ENCODE measurements at places on chromosomes 5 and 9.

- no peak for DNase-seq
Observed at GRCh38 chr5:53820119-53820801, 259.8 kb downstream of the NDUFS4 start.

GRCh38 chr9:93945400-93946337 is 9.5 kb downstream of the BARX1 start:
- no peak for DNase-seq

DNA sequence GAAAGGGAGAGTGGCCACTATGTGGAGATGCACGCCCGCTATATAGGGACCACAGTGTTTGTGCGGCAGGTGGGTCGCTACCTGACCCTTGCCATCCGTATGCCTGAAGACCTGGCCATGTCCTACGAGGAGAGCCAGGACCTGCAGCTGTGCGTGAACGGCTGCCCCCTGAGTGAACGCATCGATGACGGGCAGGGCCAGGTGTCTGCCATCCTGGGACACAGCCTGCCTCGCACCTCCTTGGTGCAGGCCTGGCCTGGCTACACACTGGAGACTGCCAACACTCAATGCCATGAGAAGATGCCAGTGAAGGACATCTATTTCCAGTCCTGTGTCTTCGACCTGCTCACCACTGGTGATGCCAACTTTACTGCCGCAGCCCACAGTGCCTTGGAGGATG is 19.8 kb downstream of the RGMB start:
- no peak for DNase-seq

DNA sequence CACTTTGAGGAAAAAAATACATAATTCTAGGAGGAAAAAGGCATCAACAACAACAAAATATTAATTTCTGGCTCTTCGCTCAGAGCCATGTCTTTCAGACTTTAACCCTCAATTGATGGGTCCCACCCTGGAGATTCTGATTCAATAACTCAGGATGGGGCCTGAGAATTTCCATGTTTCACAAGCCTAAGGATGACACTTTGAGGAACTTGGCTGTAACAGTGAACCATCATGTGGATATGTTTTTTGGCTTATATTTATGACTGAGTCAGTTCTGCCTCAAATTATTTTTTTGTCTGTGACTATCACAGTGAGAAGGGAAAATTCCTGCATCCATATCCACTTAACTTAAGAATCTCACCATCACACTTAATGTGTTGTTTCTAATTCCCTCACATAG is 504.6 kb downstream of the RASEF start:
- DNase-seq: no peak

DNA sequence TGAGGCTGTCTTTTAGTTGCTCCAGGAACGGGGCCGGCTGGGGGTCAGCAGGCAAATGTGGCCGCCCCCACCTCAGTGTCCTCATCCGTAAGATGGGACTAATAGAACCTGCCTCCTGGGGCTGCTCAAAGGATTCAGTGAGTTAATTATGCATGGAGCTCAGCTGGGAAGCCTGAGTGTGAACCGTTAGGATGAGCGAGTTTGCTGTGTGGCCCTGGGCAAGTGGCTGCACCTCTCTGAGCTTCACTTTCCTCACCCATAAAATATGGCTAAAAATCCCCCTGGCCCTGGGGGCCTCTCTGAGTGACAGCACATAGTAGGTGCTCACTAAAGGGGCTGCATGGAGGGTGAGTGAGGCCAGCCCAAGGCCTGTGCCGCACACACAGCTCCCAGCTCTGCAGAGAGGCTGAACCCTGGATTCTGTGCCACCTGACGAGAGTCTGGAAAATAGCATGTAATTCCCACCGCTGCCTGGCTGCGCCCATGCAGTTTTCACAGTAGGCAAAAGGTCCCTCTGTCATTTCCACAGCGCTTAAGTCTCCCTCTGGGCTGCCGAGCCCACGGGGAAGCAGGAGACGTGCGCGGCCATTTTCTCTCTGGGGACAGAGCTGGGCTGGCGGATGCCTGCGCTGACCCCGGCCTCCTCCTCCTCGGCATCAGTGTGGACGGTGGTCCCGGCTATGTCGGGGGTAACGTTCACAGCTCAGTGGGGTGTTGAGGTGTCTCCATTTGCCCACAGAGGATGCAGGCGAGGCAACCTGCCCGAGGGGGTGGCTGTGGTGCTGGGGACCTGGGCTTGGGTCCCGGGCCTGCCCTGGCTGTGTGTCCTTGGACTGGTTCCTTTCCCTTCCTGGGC is 18.2 kb downstream of the ASS1 start:
- DNase-seq: no peak

- DNase-seq: no peak
Observed at GRCh38 chr5:139893873-139894272, 98.3 kb downstream of the PSD2 start.

DNA sequence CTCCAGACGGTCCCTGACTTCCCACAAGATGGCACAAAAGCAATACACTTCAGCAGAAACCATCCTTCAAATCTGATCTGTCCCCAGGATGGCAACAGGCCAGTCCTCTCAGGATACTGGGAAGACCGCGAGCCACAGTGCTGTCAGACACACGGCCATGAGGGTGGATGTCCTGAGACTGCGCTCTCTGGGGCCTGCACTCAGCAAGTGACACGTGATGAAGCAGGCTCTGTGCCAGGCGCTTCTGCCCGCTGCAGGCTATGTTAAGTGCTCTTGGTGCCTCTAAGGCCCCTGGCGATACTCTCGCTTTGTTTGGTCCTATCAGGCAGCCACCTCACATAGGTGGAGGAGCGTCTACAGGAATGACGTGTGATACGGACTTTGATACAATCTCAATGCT is 7.1 kb downstream of the BRD9 start:
- no peak for DNase-seq

- DNase-seq: no peak
Observed at GRCh38 chr5:156706631-156707030, 143.5 kb upstream of the PPP1R2B start.

DNA sequence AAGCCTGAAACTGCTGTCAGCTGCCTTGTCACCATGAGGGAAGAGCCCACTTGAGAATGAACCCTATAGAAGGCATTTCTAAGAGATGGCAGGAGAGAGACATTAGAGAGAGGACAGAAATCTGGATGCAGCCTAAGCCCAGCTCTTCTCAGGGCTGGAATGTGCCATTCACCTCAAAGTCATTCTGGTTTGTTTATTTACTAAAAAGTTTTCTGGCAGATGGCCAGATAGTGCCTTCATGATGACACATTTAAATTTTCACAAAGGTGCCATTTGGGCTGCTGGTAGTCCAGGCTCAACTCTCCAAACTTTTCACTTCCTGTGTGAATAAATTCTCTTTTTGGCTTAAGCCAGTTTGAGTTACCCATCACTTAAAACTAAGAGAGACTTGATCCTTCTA is 144.6 kb upstream of the ZNF366 start:
- DNase-seq: no peak

DNA sequence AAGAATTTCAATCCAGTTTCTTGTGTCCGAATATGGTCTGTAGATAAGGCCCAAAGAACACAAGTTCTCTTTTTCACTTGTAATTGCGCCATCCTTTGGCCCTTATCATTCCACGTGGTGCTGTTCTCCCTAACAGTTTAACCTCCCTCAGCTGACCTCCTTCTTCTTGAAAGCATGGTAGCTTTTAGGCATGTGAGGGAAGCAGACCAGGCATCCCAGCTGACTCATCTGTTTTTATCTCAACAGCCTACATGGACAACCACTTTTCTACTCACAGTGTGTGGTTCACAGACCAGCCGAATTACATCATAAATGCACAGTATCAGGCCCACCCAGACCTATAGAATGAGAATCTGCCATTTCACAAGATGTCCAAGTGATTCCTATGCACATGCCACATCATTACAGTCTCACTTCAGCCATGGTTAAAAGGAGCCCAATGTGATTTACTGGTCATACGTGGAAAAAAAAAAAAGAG is 26.9 kb upstream of the PLIN2 start:
- no peak for DNase-seq

- DNase-seq: no peak
Observed at GRCh38 chr5:33194914-33195313, 245.9 kb upstream of the TARS1 start.

DNA sequence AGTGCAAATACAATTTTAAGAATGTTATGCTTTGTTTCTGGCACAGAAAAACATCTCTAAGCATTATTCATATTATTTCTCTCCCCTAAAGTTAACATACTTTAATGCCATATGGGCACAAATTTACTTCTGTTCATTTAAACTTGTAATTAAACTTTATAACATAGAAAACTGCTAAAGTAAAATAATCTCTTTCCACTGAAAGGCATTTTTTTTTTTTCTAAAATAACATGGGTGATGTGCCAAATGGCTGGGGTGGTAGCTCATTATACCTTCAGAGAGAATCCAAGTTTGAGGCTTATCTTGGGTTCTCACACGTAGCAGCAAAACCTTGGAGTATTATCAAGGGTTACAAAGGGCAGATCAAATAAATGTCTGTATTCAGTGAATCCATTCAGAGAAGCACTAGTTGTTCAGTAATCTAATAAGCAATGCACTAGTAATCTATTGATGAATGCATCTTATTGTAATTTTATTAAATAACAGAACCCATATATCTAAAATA is 257.6 kb upstream of the POU5F2 start:
- DNase-seq: no peak

DNA sequence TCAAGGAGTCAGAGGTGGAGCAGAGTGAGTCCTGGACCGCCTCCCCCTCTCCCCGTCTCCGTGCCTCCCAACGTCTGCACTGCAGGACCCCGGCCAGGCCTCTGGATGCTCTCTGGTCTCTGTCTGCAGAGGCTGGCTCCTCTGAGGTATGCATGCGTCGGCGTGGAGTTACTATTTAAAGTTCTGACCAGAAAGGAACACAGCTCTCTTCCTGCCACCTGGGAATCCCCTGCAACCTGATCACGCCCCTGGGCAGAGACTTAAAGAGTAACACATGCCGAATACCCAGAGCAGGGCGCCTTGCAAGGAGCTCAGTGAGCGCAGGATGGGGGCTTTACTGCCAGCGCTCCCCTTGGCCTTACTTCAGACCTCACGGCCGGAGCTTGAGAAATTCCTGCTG is 16.0 kb downstream of the ANXA6 start:
- peak; percentile 45 for DNase-seq

DNA sequence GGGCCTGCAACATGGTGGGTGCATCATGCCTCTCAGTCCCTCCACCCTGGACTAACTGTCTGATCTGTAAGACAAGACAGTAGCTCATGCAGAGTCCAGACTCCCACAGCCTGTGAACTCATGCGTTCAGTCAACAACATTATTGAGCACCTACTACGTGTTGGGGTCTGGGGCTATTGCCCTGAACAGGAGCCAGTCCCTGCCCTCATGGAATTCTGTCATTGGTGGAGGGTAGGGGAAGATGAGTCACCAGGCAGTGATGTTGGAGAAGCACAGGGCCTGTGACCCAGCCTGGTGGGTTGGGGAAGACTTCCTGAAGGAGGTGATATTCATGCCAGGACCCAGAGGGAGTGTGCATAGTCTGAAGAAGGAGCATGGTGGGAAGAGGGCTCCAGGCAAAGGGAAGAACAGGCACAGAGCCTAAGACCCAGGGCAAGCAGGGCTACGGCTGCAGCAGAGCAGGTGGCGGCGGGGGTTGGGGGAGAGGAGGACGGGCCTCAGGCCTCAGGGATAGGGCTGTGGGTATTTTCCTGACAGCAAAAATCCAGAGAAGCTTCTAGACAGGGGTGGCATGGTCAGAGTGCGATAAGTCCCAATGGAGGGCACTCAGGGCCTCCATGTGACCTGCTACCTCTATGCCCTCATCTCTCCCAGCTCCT is 26.7 kb upstream of the PSD2 start:
- no peak for DNase-seq

GRCh38 chr9:121945281-121945680 is 147.8 kb downstream of the TTLL11 start:
- DNase-seq: no peak

- no peak for DNase-seq
Observed at GRCh38 chr5:134935711-134936602, 31.0 kb downstream of the PCBD2 start.

- no peak for DNase-seq
Observed at GRCh38 chr5:77499441-77499840, 7.3 kb upstream of the WDR41 start.

DNA sequence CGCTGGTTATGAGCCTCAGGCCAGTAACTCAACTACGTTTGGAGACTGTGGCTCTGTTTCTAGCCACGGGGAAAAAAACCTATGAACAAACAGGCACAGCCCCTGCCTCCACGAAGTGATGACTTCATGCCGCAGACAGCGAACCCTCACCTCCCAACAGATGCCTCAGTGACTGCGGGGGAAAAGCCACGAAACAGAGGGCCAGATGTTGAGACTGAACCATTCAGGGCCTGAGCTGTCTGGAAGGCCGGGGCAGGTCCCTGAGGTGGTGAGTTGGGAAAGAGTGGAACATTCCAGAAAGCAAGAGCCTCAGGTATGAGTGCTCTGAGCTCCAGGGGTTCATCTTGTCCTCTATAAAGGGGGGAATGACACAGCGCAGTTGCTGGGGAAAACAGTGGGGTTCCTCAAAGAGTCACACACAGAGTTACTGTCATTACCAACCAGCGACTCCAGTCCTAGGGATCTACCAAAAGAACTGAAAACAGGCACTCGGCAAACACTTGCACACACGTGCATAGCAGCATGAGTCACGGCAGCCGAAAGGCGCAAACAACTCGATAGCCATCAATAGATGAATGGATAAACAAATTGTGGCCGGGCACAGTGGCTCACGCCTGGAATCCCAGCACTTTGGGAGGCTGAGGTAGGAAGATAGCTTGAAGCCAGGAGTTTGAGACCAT is 15.3 kb downstream of the PLPP7 start:
- DNase-seq: no peak

GRCh38 chr9:89905606-89906338 is 301.0 kb downstream of the GADD45G start:
- no peak for DNase-seq

DNA sequence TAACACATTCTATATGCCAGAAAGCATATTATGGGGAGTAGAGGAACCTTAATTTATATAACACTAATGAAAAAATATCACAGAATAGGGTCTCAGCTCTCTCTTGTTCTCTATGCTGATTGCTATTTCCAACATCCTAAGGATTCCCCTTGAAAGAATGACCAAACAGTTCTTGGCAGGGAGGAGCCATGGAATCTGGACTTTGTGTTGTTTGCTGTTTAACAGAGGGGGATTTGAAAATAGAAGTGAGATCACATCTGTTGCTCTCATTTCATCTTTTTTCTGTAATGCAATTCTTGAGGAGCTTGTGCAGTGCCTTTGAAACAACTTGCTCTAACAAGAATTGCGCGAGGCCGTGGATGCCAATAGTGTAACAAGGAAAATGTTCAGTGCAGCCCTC is 755.3 kb downstream of the TLE1 start:
- no peak for DNase-seq

GRCh38 chr5:135521964-135522363 is 13.8 kb downstream of the NEUROG1 start:
- no peak for DNase-seq

- DNase-seq: no peak
Observed at GRCh38 chr9:107720501-107720900, 230.9 kb upstream of the KLF4 start.
